ENCODE measurements at places on chromosomes 2 and 18. TPM values are rescaled to one million over a fixed set of nuclear protein-coding genes. Genes with fewer than 3 reads are reported as not detected.

The DSG4 gene
- total RNA-seq, result not detected

The RIF1 gene
- total RNA-seq, result 53.0 TPM

The G6PC2 gene
- total RNA-seq, result not detected

The UGT1A5 gene
- total RNA-seq, result not detected

- no peak for DNase-seq
Measured at GRCh38 chr18:76431437-76432273, 63.4 kb downstream of the ZNF516 start.

DNA sequence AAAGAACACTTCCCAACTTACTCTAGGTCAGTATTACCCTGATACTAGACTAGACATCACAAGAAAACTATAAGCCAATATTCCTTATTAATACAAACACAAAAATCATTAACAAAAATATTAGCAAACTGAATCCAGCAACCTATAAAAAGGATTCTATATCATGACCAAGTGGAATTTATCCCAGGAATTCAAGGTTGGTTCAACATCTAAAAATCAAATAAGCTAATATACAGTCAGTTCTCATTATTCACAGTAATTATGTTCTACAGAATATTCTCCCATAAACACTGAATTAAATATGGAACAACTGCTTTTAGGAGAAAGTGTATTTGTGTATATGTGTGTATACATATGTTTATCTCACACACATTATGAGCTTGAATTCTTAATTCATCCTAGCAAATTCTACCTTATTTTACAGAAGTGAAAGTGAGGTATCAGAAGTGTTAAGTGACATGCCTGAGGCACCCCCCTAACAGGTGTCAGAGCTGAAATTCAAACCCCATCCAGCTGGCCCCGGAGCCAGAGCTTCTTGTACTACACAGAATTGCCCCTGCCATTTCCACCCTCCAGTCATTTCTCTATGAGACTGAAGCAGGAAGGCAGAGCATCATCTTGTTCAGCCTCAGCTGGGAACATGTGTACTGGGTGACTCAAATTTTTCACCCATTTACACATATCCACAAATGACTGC lies 77.8 kb downstream of the MALT1 start:
- DNase-seq, result no peak

DNA sequence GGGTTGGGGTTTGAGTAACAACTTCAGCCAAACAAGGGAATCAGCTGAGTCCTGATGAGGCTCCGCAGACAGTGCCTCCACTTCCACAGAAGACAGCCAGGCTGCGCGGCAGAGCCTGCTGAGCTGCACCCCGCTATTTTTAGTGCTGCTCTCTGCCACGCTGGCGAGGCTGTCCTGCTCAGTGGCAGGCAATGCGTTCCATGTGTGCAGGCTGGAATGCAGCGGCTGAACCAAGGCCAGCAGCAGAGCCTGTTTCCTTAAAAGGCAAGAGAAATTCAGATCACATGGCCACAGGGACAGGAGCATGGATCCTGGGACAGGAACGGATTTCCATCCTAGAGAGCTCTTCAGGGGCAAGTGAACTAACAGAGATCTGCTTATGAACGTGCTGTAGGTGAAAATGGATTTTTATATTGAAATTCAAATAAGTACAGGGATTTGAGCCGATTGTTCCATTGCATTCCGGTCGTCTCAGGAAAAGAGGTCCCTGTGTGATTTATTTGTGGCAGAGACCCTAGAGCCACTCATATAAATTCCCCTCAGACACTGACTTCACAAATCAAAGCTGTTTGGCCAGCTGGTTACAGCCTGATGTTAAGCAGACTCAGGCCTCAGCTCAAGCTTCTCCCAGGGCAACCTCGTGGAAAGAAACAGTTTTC lies 98.7 kb downstream of the COL6A3 start:
- DNase-seq, result no peak

DNA sequence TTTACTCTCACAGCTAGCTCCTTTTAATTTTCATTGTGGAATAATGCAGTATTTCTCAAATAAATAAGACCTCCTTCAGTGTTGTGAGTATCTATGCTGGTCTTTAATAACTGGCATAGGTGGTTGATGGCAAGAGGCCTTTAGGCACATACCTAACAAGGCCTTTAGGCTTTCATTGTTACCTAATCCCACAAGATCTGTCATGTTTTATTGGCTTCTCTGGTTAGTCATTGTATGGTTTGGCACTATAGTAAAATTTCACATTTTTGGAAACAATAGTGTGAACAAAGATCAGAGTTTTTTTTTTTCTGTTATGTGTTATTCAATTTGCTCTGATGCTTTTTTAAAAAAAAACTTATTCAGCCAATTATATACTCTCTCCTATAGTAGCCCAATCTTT lies 89.8 kb upstream of the NEUROD1 start:
- no peak for DNase-seq

- DNase-seq, result peak; percentile 2
Measured at GRCh38 chr2:240947176-240947575, 41.0 kb downstream of the CROCC2 start.

DNA sequence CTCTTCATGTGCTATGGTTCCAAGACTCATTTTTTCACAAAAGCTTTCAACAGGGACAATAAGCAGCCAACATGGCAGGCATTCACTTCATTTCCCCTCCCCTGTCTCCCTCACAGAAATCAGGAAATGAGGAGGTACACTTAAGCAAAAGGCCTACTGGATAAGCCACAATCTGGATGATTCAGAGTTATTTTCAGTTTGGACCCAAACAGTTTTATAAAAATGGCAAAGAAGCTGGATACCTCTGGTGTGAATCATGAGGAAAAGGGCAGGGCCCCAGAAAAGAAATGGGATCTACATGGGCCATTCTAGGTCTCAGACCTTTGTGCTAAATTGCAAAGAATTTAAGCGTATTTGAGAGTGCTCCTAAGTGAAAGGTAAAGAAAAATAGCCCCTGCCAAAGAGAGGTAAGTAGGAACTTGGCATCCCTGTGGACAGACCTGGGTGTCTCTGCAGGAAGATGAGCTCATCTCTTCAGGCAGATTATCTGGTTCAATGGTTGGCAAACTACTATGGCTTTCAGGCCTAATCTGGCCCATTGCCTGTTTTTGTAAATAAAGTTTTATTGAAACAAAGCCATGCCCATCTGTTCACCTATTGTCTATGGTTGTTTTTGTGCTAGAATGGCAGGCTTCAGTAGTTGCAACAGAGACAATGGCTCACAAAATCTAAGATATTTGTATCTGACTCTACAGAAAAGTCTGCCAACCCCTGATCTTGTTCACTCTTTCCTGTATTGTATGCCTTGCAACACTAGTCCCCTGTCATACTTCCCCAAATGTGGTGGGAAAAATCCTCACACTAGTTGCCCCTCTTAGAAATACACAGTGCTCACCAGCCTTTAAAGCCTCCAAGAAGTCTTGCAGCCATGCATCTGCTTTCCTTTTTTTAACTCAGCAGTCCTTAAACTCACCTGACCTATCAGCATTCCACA lies 315.0 kb downstream of the ALK start:
- DNase-seq, result no peak

GRCh38 chr18:46035696-46036680 lies 36.1 kb downstream of the PSTPIP2 start:
- DNase-seq, result no peak

DNA sequence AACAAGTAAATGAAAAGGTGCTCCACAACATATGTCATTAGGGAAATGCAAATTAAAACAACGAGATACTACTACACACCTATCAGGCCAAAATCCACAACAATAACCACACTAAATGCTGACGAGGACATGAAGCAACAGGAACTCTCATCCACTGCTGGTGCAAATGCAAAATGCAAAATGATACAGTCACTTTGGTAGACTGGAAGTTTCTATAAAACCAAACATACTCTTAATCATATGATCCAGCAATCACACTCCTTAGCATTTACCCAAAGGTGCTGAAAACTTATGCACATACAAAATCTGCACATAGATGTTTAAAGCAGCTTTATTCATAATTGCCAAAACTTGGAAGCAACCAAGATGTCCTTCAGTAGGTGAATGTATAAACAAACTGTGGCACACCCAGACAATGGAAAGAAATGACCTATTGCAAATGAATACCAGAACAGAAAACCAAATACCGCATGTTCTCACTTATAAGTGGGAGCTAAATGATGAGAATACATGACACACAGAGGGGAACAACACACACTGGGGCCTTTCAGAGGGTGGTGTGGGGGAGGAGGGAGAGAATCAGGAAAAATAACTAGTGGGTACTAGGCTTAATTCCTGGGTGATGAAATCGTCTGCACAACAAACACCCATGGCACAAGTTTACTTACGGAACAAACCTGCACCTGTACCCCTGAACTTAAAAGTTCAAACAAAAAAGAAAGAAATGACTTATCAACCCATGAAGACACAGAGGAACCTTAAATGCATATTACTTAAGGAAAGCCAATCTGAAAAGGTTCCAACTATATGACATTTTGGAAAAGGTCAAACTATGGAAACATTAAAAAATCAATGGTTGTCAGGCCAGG lies 80.4 kb downstream of the ASXL2 start:
- peak; percentile 19 for DNase-seq

- DNase-seq, result no peak
Measured at GRCh38 chr2:173991856-173992588, 26.8 kb upstream of the SP3 start.

GRCh38 chr2:64203131-64203857 lies 59.1 kb upstream of the PELI1 start:
- DNase-seq, result no peak

Data from activated naive CD4-positive, alpha-beta T cell treated with anti-CD3 and anti-CD28 coated beads for 36 hours (primary cell).